ENCODE measurements at places on chromosomes 13 and 19.

DNA sequence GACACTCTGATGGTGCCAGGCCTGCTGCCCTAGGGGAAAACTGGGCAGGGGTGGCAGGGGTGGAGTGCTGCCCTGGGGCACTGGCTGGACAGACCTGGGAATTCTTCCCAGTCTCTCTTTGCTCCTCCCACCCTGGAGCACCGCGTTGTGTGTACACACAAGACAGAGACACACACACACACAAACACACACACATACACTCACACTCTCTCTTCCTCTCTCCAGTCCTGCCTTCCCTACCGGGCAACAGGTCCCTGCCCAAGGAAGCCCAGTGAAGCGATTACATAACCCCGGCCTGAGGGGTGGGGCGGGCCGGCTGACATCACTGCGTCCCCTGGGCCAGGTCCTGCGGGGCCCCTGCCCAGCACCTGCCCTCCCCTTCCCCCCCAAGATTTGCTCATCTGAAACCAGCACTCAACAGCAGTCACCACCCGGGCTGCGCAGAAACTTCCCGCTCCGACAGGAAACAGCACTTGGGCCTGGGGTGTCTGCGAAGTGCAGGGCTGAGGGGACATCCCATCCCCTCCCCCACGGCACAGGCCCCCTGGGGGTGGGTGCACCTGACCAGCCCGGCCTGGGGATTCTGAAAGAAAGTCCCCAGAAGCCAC lies 1.2 kb downstream of the MKNK2 start:
- DNase-seq: peak; percentile 67

DNA sequence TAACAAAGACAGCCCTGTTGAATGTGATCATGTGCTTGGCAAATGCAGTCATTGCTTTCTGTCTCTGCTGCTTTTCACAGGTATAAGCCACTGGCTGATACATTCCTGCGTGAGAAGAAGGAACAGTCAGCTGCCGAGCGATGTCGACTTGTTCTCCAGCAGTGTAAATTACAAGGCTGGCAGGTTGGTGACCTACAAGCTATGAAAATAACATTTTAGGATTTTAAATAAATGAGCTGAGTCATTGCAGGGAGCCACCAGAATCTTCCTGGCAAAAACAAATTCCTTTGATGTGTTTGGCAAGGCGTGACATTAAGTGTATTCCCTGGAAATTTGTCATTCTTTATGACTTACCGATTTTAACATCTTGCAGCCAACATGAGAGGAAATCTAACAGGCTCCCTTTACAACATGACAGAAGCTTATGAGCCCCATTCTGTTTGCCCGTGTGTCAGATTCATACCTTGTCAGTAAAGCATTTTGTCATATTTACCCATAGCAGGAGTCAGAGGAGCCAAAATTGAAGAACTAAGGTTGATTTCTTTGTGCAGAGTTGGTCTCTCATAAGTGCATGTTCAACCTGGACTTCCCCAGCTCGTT lies 471.4 kb downstream of the MYO16 start:
- DNase-seq: no peak

- no peak for DNase-seq
These were observed 1.2 kb downstream of the C5AR1 start for GRCh38 chr19:47310819-47311218.

- DNase-seq: peak; percentile 60
These were observed 7.3 kb upstream of the STRN4 start for GRCh38 chr19:46753420-46754155.

DNA sequence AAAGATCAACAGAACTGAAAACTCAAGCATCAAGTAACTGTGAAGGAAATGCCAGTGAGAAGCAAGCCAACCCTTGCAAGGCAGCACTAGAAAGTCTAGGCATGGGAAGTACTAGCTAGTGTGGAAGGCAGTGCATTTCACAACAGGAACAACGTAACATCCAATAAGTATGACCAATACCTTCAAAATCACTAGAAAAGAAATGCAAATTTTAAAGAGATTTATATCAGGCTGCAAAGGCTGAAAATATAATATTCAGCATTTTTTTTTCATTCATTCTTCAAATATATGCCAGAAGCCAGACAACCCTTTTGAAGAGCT lies 121.9 kb downstream of the DLEU7 start:
- DNase-seq: no peak
